ENCODE measurements at places on chromosomes 7 and 10. TPM values are rescaled to one million over a fixed set of nuclear protein-coding genes. Genes with fewer than 3 reads are reported as not detected.

PTER gene
- total RNA-seq: 15.1 TPM

TMEM140 gene
- total RNA-seq: 3.9 TPM

HOXA11 gene
- 4.8 TPM for total RNA-seq

OAT gene
- total RNA-seq: 151 TPM

IFRD1 gene
- 29.0 TPM for total RNA-seq

MACROH2A2 gene
- 4.3 TPM for total RNA-seq

GPR22 gene
- total RNA-seq: not detected

SEMA4G gene
- total RNA-seq: 0.59 TPM

SAMD8 gene
- 23.1 TPM for total RNA-seq

TCF7L2 gene
- total RNA-seq: 10.8 TPM

CTAGE4 gene
- total RNA-seq: not detected

CALHM1 gene
- not detected for total RNA-seq

OR13A1 gene
- not detected for total RNA-seq

LLCFC1 gene
- total RNA-seq: not detected

CALML5 gene
- total RNA-seq: not detected

LBX1 gene
- total RNA-seq: not detected

CLCN1 gene
- total RNA-seq: not detected

PKD2L1 gene
- total RNA-seq: 0.37 TPM

CAV1 gene
- total RNA-seq: 1,206 TPM

SEM1 gene
- total RNA-seq: 18.0 TPM

NPFFR1 gene
- not detected for total RNA-seq

UTF1 gene
- not detected for total RNA-seq

PLEKHS1 gene
- not detected for total RNA-seq

SFTPD gene
- total RNA-seq: not detected

IQUB gene
- 0.37 TPM for total RNA-seq

PRR15 gene
- under 0.01 TPM for total RNA-seq

RET gene
- total RNA-seq: under 0.01 TPM

SLC26A3 gene
- not detected for total RNA-seq

PRF1 gene
- total RNA-seq: not detected

CRPPA gene
- total RNA-seq: 1.1 TPM

EZH2 gene
- 17.4 TPM for total RNA-seq

COL17A1 gene
- 0.20 TPM for total RNA-seq

CYP26A1 gene
- not detected for total RNA-seq

ITGA8 gene
- total RNA-seq: not detected

HMX3 gene
- not detected for total RNA-seq

IDI2 gene
- under 0.01 TPM for total RNA-seq

ACTR1A gene
- total RNA-seq: 105 TPM

C10orf53 gene
- not detected for total RNA-seq

HOXA13 gene
- 0.37 TPM for total RNA-seq
